ENCODE measurements at places on chromosomes 7 and 10.

DNA sequence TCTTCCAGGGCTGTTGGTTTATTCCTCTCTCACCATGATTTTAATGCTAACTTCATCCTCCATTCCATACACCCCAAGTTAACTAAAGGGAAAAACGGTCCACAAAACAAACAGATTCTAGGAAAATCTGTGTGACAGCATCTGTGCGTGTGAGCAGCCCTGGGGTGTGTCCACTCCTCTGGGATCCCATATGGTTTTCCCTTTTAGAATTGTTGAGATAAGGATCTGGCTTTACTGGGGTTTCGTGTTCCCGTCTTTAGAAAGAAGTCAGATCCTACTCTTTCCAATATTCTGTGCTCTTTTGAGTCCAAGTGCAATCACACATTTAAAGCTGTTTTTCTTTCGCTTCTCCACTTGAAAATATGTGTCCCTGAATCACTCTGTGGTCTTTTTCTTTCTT lies 257.1 kb downstream of the KLF6 start:
- no peak for DNase-seq

DNA sequence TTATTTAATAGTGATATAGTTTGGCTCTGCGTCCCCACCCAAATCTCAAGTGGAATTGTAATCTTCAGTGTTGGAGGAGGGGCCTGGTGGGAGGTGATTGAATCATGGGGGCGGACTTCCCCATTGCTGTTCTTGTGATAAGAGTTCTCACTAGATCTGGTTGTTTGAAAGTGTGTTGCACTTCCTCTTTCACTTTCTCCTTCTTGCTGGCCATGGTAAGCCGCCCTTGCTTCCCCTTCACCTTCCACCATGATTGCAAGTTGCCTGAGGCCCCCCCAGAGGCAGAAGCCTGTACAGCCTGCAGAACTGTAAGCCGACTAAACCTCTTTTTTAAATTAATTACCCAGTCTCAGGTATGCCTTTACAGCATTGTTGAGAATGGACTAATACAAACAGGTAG lies 101.4 kb downstream of the MTPAP start:
- DNase-seq = no peak

DNA sequence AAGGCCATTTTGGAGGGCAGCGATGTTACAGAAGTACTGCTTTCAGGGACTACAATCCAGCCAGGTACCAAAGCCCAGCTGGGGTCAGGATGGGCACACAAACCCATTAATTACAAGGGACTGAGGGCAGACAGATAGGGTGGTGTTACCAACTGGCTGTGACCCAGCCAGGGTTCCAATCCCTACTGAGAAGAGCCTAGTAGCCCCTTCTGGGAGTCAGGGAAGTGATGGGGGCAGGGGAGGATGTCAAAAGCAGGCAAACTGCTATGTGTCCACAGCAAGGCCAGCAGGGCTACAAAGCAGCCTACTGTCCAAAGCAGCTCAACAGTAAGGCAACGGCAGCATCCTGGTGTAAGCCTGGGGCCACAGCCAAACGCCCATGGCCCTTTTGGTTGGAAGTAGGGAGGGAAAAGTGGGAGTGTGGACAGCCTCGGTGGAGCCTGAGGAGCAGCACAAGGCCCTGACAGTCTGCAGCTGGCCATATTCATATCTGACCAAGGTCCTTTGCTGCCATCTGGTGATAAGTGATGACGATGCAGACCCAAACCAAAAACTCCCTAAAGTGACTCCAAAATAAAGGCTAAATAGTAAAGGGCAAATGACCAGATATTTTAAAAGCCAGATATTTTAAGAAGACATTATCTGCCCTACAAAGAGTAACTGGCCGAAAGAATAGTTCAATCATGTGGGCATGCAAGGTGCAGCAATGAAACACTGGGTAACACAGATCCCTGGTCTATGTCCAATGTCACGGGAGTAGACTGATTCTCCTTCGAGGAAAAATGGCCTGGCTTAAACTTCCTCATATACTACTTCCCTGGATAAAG lies 56.9 kb downstream of the XPNPEP1 start:
- no peak for DNase-seq

DNA sequence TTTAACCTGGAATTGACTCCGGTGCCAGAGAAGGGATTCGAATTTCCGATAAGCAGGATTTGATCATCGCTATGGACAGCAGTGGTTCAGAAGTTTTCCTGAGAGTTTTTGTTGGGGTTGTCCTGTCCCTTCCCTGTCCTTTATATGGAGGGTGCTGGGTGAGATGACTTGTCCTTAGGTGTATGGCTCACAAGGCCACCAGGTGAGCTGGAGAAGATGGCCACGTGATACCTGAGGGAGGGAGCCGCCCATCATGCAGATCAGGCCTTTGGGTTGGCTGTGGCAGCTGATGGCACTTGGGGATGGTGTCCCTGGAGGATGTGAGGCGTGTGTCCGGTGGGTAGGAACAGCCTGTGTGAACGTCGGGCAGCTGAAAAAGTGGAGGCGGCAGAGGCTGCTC lies 187.7 kb downstream of the PTPN20 start:
- DNase-seq = no peak

- DNase-seq = no peak
Observed at GRCh38 chr7:121109145-121109544, 120.6 kb downstream of the CPED1 start.

DNA sequence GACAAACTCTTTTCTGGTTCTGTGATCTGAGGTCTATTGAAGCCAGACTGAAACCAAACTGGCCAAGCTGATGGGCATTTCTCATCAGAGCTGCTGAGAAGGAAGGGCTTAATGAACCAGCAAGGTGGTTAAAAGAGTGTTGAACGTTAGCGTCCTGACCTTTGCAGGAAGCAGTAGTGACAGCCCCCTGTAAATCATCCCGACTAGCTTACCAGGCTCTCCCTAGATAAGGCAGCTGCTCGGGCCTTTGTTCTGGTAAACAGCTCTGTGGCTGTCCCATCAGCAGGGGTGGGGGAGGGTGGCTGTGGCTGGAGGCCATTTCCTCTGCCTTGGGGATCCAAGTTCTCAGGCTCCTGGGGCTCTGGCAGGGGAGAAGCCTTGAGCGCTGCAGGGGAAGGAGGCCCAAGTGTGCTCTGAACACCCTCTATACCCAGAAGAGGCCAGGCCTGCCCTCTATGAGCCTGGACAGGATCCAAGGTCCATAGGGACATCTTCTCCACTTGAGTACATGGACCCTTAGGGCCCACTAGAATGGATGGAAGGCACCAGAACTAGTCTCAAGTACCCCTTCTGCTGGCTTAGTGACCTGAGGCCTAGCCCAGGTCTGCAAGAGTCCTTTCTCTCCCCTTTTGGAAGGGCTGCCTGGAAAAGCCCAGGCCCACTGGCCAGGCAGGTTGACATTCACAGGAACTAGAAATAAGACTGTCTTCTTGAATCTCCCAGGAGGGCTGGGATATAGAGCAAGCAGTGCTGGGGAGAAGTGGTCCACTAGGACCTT lies 134.6 kb downstream of the ARHGAP22 start:
- DNase-seq = no peak

GRCh38 chr10:44478040-44478439 lies 93.1 kb upstream of the CXCL12 start:
- DNase-seq = no peak

DNA sequence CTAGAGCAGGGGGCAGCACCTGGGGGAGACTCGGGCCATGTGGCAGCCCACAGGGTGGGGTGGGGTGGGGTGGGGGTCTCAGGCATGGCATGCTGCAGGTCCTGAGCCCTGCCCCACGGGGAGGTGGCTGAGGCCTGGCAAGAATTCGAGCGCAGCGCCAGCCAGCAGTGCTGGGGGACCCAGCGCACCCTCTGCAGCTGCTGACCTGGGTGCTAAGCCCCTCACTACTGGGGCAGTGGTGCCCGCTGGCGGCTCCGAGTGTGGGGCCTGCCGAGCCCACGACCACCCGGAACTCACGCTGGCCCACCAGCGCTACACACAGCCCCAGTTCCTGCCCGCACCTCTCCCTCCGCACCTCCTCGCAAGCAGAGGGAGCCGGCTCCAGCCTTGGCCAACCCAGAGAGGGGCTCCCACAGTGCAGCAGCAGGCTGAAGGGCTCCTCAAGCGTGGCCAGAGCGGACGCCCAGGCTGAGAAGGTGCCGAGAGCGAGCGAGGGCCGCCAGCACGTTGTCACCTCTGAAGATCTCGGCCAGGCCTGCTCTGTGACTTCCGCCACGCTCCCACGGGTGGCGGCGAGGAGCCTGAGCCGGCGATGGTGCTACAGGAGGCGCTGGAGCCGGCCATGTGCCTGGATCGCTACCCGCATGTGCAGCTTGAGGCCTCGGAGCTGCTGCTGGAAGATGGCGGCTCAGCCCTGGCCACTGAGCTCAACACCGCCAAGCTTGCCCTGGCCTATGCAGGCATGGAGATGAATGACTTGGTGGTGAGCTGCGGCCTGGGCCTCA lies 145.1 kb upstream of the C7orf33 start:
- DNase-seq = no peak

GRCh38 chr10:14116837-14117236 lies 213.9 kb downstream of the FRMD4A start:
- DNase-seq = no peak

DNA sequence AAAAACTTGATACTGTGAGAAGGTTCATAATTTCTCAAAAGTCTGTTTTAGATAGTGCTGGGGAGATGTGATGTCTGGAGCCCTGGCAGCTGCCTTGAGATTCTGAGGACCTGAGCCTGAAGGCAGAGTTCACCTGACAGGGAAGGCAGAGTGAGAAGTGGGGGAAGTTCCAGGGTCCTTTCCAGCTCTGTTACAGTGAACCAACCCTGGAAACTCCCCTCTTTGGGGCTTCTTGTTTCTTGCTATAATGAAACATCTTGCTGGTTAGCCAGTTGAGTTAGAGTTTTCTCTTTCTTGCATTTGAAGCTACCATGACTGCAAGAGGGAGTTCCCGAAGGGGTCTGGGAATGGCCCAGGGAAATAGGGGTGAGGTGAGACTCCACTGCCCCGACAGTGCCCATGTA lies 158.9 kb upstream of the TNRC18 start:
- no peak for DNase-seq

GRCh38 chr10:6667679-6668270 lies 87.7 kb upstream of the PRKCQ start:
- DNase-seq = no peak

All from NCI-H2081 treated with DMSO at 0.1 percent for 48 hours (cell line).